ENCODE measurements at places on chromosomes 2 and 18. TPM values are rescaled to one million over a fixed set of nuclear protein-coding genes. Genes with fewer than 3 reads are reported as not detected.

Gene AOX1
- total RNA-seq: 15.7 TPM

Gene UGT1A7
- 2.2 TPM for total RNA-seq

Gene MBOAT2
- total RNA-seq: 93.3 TPM

Gene ATP8B1
- total RNA-seq: 20.8 TPM

Gene POTEJ
- not detected for total RNA-seq

Gene ATP6V1C2
- 0.90 TPM for total RNA-seq

Gene LIMS4
- total RNA-seq: not detected

Gene UCN
- total RNA-seq: 0.51 TPM

Gene SAG
- not detected for total RNA-seq

Gene GATA6
- total RNA-seq: 2.9 TPM

Gene SP5
- not detected for total RNA-seq

Gene CACNB4
- total RNA-seq: 0.53 TPM

Gene WNT6
- not detected for total RNA-seq

Gene TIA1
- total RNA-seq: 58.7 TPM

Gene PID1
- total RNA-seq: 9.5 TPM

Gene PSME4
- 39.8 TPM for total RNA-seq

Gene ARHGEF4
- 107 TPM for total RNA-seq

Gene ZNF516
- total RNA-seq: 20.9 TPM

Gene PRADC1
- 11.5 TPM for total RNA-seq

Gene PREB
- total RNA-seq: 46.1 TPM

Gene GRHL1
- 25.5 TPM for total RNA-seq

Measured in bronchial epithelial cell (primary cell).